ENCODE measurements at places on chromosomes 12 and 14. TPM values are rescaled to one million over a fixed set of nuclear protein-coding genes. Genes with fewer than 3 reads are reported as not detected.

DNA sequence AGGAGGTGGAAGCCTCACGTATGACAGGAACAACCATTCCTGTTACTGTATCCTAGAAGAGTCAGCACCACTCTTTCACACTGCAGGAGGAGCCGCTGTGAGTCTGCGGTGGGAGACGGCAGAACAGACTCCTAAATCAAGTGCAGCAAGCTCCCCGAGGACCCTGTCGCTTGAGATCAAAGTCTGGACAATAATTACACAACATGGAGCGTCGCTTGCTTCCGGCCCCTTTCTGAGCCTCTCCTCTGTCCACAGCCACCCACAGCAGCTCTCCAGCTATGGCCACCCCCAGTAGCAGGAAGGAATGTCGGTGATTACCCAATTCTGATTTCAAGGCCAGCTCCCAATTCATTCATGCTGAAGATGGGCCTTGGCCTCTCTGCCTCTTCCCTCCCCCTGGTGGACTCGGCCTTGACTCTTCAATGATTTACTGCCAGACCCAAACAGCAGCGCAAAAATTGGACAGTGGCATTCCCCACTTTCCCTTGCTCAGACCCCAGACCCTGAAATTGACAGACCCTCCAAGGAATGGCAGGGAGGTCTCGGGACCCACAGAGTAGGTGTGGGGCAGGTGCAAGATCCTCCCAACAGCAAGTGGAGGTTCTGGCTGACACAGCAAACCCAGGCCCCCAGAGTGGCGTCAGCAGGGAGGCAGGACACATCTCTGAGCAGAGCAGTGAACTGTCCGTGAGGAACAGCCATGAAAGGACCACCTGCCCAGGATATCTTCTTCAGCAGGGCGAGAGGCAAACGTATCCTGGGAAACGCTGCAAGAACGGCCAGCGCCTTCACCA is 272.7 kb upstream of the DIO3 start:
- DNase-seq, result no peak

The FSCB gene
- not detected for total RNA-seq

The KITLG gene
- 11.8 TPM for total RNA-seq

The PDZRN4 gene
- not detected for total RNA-seq
